ENCODE measurements at places on chromosomes 5 and 9.

DNA sequence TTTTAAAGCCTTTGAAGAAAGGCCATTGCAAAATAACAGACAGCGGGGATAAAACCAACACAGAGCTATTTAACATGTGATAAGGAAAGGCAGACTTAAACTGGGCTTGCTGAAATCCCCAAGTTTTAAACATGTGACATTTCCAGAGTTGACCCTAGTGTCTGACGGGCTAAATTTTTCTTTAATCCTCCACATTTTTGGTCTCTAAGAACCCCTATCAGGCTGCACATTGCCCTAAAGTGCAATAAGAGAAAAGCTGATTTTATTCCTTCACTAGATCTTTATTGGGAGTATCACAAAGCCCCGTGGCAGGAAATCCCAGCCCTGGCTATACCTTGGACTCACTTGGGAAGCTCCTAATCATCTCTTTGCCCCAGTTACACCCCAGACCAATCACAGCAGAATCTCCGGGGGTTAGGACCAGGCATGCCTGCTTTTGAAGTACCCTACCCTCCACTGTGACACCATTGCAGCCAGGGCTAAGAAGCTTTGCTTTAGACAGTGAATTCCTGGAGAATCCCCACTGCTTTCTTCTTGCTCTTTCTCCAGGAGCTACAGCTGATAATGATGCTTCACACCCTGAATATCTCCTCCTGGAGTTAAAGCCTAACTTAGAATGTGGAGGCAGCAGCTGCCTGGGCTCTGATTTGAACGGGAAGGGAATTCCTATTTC, 20.1 kb upstream of the COL15A1 start:
- DNase-seq = no peak
- H3K36me3 ChIP-seq = no peaks in the 10 kb centered on the region
- H3K4me1 ChIP-seq = no peaks in the 10 kb centered on the region
- no peaks in the 10 kb centered on the region for H3K27me3 ChIP-seq
- H3K27ac ChIP-seq = no peak overlapping the region

DNA sequence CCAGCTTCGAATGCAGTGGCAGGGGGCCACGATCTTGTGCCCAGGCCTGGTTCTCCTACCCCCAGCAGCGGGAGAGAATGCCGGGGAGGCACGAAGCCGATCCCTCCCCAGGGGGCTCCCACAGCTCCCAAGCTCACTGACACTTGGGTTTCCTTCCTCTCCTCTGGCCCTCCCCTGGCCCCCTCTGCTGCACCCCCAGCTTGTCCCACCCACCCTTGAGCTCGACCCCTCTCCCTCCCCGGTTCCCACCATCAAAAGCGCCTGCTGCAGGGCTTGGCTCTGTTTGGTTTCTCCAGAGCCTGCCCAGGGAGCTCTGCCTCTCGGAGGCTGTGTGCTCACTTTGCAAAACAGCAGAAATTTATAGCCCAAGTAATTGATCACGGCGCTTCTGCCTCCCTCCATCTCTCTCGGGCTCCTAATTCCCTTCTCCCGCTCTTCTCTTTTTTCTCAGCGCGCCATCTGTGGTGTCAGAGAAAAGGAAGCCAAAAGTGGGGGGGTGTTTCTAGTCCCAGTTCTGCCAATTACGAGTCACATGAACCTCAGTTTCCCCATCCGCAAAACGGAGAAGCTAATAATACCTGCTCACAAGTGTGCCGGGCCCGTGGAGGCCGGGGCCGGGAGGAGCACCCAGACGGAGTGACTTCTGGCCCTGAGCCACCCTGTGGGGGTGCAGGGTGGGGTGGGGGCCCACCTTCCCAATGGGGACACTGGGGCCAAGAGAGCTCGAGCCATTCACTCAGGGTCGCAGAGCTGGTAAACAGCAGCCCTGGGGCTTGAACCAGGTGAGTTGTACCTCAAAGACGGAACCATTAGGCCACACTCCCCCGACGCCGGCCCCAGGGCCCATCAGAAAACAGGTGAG, 141.2 kb upstream of the IER5L start:
- no peaks in the 10 kb centered on the region for H3K27me3 ChIP-seq
- H3K36me3 ChIP-seq = no peaks in the 10 kb centered on the region
- H3K4me1 ChIP-seq = peaks cover 15% of the 10 kb centered on the region
- H3K4me3 ChIP-seq = no peak overlapping the region
- H3K27ac ChIP-seq = no peak overlapping the region
- no peak for DNase-seq

DNA sequence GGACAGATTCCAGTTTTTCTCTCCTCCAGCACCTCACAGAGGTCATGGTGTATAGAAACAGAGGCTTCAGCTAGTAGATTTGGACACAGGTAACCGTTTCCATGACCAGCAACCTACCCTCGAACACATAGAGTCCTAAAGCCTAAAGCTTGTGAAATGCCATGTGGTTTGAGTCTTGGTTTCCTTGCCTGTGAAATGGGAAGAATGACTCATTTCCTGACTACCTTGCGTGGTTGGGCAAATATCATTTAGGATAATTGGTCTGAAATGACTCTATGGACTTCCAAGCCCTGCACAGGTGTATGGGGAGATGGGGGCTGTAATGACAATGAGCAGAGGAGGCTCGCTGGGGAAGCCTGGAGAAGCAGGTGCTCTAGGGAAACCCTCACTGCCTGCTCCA, 134.6 kb downstream of the TTLL11 start:
- H3K27ac ChIP-seq = no peak overlapping the region
- no peaks in the 10 kb centered on the region for H3K4me1 ChIP-seq
- no peak for DNase-seq
- no peaks in the 10 kb centered on the region for H3K36me3 ChIP-seq
- H3K27me3 ChIP-seq = no peaks in the 10 kb centered on the region
- no peak overlapping the region for H3K4me3 ChIP-seq

GRCh38 chr5:132479111-132479951, 11.2 kb downstream of the IRF1 start:
- H3K4me1 ChIP-seq = peaks cover 62% of the 10 kb centered on the region
- H3K36me3 ChIP-seq = peaks cover 13% of the 10 kb centered on the region
- no peak overlapping the region for H3K4me3 ChIP-seq
- no peak for DNase-seq

GRCh38 chr5:5788793-5789192, 366.3 kb downstream of the ICE1 start:
- H3K27me3 ChIP-seq = no peaks in the 10 kb centered on the region
- DNase-seq = no peak
- no peaks in the 10 kb centered on the region for H3K36me3 ChIP-seq
- H3K4me3 ChIP-seq = no peak overlapping the region
- no peak overlapping the region for H3K27ac ChIP-seq
- H3K4me1 ChIP-seq = peaks cover 13% of the 10 kb centered on the region

- H3K27ac ChIP-seq = no peak overlapping the region
- DNase-seq = no peak
- H3K4me1 ChIP-seq = no peaks in the 10 kb centered on the region
- no peaks in the 10 kb centered on the region for H3K27me3 ChIP-seq
- no peaks in the 10 kb centered on the region for H3K36me3 ChIP-seq
Observed at GRCh38 chr5:41403846-41404245, 106.6 kb downstream of the PLCXD3 start.
